LoVo (cell line): ENCODE measurements at places on chromosomes 16 and 17.

- no peak for DNase-seq
These were observed 9.7 kb downstream of the RHBDL3 start for GRCh38 chr17:32275060-32276042.

DNA sequence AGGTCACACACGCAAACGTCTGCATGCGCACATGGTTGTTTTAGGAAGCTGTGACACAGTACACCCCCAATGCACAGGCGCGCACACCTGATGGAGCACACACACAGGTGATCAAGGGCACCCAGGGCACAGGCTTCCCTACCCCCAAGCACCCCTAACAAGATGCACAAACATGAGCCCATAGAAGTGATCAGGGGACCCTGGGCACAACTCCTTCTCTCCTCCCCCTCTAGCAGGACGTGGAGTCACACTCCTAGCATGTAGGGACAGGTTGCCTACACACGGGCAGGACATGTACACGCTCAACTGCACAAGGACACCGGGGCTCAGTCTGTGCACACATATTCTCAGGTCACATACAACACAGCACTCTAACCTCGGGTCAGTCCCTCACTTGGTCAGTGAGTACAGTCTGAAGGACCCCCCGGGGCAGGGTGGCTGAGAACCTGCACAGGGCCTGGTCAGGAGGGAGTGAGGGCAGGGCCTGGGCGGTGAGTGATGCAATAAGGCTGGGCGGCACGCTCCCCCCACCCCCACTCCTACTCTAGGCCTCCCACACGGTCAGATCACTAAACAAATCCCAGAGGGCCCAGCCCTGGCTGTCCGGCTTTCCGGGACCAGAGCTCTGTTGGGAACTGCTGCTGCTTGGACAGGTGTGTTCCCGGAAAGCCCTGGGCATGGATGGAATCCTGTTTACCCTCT lies 751 bp upstream of the DOC2B start:
- no peak for DNase-seq

DNA sequence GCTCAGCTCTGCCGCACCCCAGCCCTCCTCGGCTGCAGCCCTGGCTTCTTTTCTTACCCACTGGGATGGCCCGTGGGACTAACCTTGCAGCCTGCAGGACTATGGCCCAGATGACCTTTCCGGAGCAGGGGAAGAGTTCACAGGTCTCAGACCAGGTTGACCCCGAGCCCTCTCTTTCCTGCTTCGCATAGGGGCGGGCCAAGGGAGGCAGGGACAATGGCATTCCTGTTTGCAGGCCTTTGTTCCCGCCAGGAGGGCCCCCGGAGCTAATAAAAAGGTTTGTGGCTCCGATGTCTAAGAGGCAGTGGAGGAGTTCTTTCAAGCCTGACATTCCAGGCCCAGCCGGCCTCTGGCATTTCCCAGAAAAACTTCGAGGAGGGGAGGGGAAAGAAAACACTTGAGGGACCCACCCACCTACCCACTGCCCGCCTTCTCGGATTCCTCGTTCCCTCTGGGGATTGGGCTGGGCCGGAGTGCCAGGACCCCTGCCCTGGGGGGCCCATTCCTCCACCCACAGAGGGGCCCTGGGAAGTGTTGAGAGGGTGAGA lies 5.8 kb upstream of the SOCS3 start:
- no peak for DNase-seq

DNA sequence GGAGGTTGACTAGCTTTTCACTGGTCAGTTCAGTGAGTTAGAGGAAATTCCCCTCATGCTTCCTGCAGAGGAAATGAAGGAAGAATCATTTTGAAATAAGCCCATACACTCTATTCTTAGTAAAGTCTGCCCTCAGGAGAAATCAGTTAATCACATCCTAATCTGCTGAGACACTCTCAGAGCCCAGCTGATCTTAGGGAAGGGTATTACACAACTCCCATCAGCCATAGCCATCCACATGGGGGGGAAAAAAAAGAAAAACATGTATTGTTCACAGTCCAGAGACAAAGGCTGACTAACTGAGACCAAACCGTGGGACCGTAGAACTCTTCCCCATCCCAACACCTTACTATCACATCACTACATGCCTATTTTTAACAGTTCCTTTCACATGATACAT lies 722.3 kb downstream of the CDH8 start:
- DNase-seq: no peak

GRCh38 chr17:57407287-57408070 lies 151.2 kb downstream of the MSI2 start:
- peak; percentile 79 for DNase-seq
